Forelimb muscle (tissue), 1 donor: ENCODE measurements at places on chromosomes 13 and 19. TPM values are rescaled to one million over a fixed set of nuclear protein-coding genes. Genes with fewer than 3 reads are reported as not detected.

Gene OR7C1
- polyA plus RNA-seq = 0.11 TPM

- DNase-seq = no peak
Measured at GRCh38 chr19:30669329-30670010, 297.3 kb downstream of the ZNF536 start.

DNA sequence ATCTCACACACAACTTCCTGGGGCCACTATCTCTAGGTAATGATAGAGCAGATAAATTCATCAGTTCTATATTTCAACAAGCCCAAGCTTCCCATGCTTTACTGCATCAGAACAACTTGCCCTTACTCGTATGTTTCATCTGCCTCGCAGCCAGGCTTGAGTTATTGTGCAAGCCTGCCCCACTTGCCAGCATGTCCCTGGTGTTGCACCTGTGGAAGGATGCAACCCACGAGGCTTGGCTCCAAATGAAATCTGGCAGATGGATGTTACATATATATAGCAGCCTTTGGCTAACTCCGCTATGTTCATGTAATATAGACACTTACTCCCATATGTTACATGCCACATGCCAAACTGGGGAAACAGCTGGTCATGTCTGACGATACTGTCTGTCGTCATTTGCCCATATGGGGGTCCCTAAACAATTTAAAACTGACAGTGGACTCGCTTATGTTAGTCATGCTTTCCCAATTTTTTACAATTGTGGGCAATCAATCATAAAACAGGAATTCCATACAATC lies 6.2 kb downstream of the ERVK3-1 start:
- DNase-seq = no peak

Gene RASAL3
- 0.90 TPM for polyA plus RNA-seq

DNA sequence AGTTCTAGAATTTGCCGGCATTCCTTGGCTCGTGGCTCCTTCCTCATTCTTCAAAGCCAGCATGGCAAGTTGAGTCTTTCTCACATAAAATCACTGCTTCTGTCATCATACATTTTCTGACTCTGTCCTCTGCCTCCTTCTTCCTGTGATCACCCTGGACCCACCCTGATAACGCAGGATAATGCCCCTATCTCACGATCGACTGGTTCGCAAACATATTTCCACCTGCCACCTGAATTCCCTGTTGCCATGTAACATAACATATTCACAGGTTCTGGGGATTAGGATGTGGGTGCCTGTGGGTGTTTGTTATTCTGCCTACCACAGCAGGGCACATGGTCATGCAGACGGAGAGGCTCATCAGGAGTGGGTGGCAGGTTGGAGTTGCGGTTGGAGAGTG lies 177.7 kb downstream of the NHLRC3 start:
- no peak for DNase-seq

Gene SIGLEC9
- polyA plus RNA-seq = 0.65 TPM

GRCh38 chr19:34481861-34482379 lies 362 bp downstream of the WTIP start:
- DNase-seq = no peak

GRCh38 chr13:51803422-51804294 lies at the start of gene DHRS12:
Gene DHRS12 (minus strand): TSS chr13:51804163. CDS start chr13:51799659, 4,504 bp downstream.
- peak; percentile 53 for DNase-seq

GRCh38 chr19:10036601-10037071 lies 23.4 kb downstream of the RDH8 start:
- no peak for DNase-seq

DNA sequence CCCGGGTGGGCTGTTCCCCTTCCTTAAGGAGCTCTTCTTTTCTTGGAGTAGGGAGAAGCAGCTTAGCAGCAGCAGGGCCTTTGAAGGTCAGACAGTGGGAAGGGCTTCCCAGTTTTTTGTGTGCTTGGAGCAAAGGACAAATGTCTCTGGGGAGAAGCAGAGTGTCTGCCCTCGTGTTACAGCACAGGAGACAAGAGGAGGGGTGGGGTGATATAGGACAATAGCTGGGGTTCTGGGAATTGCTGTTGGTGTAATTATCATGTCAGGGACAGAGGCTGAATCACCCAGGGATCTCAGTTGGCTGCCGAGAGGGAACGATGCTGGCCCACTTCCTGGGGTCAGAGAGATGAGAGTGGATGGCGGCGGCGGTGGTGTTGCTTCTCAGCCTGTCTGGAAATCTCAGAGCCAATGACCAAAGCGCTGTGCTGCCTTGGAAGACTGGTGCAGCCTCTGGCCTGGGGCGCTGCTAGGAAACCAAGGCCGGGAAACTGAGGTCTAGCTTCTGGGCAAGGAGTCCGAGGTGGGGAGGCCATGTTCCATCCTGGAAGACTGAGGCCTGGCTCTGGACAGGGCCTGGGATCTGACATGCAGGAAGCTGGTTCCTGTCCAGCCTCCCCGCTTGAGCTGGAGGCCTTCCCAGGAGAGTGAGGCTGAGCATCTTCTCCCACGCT lies 1.2 kb downstream of the INAFM1 start:
- DNase-seq = no peak

Gene ZNF43
- 12.2 TPM for polyA plus RNA-seq

- no peak for DNase-seq
Measured at GRCh38 chr19:33797802-33798671, 1.4 kb downstream of the KCTD15 start.

Gene SHANK1
- polyA plus RNA-seq = 44.4 TPM

Gene FCER2
- 0.78 TPM for polyA plus RNA-seq

DNA sequence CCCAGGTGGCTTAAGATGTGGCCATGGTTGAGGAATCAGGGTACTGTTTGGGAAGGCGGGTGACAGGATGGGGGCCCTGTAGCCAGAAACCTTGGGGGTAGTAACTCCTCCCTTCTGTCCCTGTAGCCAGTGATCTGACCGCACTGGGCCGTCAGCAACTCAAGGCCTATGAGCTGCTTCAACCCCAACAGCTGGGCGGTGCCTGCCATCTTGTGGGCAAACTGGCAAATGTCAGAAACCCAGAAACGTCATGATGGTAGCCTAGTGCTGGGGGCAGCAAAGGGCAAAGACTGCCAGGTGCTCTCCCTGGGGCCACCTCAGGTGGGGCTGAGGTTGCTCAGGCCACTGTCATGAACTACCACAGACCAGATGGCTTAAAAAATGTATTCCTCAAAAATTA lies 3.5 kb downstream of the COPE start:
- no peak for DNase-seq

DNA sequence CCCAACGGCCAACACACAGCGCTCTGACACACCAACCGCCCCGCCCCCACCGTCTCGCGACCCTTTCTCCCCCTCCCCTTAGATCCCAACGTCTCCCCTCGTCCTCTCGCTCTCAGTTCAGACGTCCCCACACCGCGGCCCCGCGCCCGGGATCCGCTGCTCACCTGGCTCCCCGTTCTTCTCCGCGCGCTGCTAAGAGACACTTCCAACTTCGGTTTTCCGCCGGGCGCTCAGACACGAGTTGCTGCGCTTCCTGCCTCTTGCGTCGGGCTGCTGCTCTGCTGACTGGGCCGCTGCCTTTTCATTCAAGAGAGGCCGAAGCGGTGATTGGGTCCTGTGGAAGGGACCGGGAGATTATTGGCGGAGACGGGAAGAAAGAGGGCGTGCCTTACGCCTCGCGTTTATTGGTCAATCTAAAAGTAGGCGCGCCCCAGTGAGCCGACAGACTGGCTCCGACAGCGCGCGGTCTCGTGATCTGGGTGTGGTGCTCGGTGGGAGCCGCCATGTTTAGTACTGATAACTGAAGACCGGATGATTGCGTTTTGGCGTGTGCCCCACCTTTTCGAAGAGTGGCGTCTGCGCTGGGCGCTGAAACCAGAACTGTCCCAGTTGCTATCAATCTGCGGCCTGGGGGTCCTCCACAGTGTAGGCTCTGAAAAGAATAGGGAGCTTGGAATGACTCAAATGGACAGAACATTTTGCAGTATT lies at the start of gene DDX39A:
DDX39A (minus strand) TSS at position 236 of the 708 bp plus-strand sequence. CDS start 6,121 bp downstream, outside the sequence.
- DNase-seq = peak; percentile 98

Gene USHBP1
- polyA plus RNA-seq = 5.6 TPM

DNA sequence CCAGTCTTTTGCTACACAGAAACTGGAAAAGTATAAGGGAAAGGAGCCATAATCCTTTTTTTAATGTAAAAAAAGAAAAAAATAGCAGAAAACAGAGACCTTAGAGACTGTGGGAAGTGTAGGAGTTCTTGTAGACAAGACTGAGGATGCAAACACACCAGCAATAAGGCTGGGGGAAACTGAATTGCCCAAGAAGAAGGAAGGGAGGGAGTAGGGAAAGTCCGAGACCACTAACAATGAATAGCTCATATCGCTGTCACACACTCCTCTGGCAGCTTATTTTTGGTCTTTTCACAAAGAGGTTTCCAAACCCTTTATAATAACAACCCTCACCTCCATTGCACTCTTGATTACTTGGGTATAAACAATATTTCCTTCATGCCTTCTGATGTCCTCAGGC lies 952.0 kb downstream of the SLITRK5 start:
- no peak for DNase-seq

Gene CDX2
- polyA plus RNA-seq = not detected

DNA sequence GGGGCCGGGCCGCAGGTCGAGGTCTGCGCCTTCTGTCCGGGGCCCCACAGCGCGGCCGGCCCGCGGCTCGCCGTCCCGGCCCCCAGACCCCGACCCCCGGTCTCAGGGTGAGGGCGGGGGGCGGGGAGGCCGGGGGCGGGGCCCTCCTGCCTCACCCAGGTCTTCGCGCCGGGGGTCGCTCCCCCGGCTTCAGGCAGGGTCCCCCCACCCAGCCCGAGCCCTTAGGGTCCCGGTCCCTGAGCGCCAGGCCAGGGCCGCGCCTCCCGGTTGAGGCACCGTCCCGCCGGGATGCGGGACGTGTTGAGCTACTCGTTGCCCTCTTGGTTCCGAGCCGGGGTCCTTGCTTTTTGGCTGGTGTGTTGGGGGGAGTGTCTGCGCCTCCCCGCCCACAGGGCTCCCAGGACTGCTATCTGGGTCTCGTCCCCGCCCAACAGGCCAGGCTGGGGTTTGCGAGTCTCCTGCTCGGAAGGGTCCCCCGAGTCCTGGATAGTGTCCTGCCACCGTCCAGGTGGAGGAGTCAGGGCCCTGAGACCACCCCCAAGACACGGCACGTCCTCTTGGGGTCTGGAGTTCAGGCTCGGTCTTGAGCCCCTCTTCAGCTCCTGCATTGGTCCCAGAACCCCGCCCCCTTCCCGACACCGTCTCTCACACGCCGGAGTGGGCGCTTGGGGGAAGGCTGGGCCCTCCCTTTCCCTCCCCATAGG lies 452 bp downstream of the PIAS4 start:
- no peak for DNase-seq
